ENCODE measurements at places on chromosomes 1 and 21.
A peak's percentile ranks its signal among the peaks of the same experiment; 100 is the strongest.

- DNase-seq, result peak; percentile 71
These were observed 110.8 kb downstream of the LACTBL1 start for GRCh38 chr1:22861764-22862440.

DNA sequence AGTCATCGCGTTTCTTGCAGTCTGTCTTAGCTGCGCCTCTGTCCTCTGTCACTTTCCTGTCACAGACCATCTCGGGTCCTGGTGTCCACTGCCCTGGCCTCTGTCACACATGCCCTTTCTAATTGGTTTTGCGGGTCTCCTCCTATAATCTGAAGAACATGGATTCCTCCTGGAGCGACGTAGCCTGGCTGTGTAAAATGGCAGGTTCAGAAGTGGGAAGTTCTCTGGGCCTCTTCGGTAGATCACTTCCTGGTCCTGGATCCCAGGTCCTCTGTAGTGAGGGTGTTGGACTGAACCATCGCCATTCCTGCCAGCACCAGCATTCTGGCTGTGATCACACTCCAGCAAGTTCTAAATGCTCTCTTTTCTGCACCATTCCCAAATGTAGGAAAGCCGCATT lies 857 bp downstream of the FAM3B start:
- no peak for DNase-seq

DNA sequence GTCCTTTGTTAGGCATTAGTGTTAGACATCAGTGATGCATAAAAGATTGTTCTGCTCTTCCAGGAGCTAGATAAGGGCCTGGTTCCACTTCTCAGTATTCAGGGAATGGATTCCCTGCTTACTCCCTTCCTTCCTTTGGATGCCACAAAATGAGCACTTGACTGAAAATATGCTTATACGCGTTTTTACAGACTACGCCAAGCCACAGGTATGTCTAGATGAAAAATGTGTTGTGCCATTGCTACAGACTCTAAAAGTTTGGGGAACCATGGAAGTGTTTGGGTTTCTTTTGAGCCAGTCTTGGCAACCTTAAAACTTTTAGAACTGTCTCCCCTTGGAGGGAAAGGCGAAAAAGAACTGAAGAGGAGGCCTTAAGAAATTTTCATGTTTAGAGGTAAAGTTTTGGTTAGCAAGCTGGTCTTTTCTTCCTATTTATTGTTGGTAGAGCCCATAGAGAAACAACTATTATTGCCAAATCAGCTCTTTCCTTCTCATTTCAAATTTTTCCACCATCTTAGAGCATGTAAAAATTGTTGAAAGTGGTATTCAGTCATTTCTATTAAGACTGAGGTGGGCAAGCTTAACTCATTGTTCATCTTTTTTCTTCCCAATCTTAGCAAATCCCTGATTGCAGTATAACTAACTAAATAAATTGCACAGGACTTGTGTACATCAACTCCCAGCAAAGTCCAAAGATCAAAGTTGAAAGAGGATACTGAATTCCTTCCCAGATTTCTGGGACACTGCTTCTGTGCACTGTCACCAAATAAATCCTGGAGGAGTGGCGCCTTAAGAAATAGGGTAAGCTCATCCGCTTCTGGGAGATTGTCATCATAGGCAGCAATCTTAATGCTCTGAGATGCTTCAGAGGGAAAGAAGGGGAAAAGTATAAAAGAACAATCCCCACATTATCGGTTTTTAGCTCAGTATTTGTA lies 18.9 kb downstream of the FGGY start:
- no peak for DNase-seq

DNA sequence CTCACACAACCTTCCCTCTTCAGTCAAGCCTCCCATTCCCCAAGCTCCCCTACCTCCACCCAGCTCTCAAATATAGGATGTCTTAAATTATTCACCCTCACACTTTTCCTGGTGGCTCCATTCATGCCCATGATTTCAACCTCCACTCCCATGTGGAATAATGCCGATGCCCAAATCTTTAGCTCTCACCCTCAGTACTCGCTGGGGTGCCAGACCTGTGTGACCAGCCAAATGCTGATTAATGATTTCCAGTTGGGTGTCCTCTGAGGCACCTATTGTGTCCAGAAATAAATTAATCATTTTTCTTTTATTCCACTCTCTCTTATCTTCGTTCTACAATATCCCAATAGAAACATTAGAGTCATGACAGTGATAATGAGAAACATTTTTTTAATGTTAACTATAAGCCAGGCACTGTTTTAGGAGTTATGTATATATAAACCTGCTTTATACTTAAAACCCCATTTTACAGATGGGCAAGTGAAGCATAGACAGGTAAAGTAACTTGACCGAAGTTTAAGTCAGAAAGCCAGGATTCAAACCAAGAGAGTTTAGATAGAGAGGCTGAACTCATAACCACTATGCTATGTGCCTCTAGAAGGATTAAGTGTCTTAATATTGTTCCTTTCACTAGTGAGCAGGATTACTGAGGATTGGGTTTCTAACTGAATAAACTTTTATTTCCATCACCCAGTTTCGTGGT lies 209.7 kb downstream of the DUSP10 start:
- DNase-seq, result no peak

- no peak for DNase-seq
These were observed 21.8 kb downstream of the YBX1 start for GRCh38 chr1:42703888-42704464.

Measured in RWPE1 (cell line).